ENCODE measurements at places on chromosomes 6 and 20. TPM values are rescaled to one million over a fixed set of nuclear protein-coding genes. Genes with fewer than 3 reads are reported as not detected.

The GHRH gene
- total RNA-seq, result not detected

The PIM1 gene
- 0.54 TPM for total RNA-seq

The CCDC170 gene
- not detected for total RNA-seq

The TUBB gene
- 208 TPM for total RNA-seq

The PLCB1 gene
- total RNA-seq, result 20.0 TPM

The BPIFB2 gene
- total RNA-seq, result not detected

The NECAB3 gene
- total RNA-seq, result 5.9 TPM

The LPA gene
- total RNA-seq, result not detected

Measured in dermis lymphatic vessel endothelial cell (primary cell).